Testis (tissue), 5 donors: ENCODE measurements at places on chromosomes 1 and 21. TPM values are rescaled to one million over a fixed set of nuclear protein-coding genes. Genes with fewer than 3 reads are reported as not detected.

The NUAK2 gene
- polyA plus RNA-seq, result 7.2 TPM

The NIBAN1 gene
- 12.4 TPM for polyA plus RNA-seq

The PM20D1 gene
- polyA plus RNA-seq, result 1.7 TPM

The HLX gene
- 4.0 TPM for polyA plus RNA-seq

The SLFNL1 gene
- polyA plus RNA-seq, result 85.4 TPM

The LCA5L gene
- polyA plus RNA-seq, result 88.0 TPM

The C1orf174 gene
- 22.9 TPM for polyA plus RNA-seq

The EPB41 gene
- 23.5 TPM for polyA plus RNA-seq

The SAMD11 gene
- 7.9 TPM for polyA plus RNA-seq

The HMCN1 gene
- polyA plus RNA-seq, result 6.2 TPM

- H3K27ac ChIP-seq, result no peak overlapping the region
- H3K4me3 ChIP-seq, result no peak overlapping the region
- no peak for DNase-seq
- no peaks in the 10 kb centered on the region for H3K27me3 ChIP-seq
Observed at GRCh38 chr1:161157867-161158266, 1.4 kb upstream of the USP21 start.

- DNase-seq, result no peak
- no peaks in the 10 kb centered on the region for H3K36me3 ChIP-seq
Observed at GRCh38 chr1:2893473-2894120, 92.1 kb upstream of the TTC34 start.

DNA sequence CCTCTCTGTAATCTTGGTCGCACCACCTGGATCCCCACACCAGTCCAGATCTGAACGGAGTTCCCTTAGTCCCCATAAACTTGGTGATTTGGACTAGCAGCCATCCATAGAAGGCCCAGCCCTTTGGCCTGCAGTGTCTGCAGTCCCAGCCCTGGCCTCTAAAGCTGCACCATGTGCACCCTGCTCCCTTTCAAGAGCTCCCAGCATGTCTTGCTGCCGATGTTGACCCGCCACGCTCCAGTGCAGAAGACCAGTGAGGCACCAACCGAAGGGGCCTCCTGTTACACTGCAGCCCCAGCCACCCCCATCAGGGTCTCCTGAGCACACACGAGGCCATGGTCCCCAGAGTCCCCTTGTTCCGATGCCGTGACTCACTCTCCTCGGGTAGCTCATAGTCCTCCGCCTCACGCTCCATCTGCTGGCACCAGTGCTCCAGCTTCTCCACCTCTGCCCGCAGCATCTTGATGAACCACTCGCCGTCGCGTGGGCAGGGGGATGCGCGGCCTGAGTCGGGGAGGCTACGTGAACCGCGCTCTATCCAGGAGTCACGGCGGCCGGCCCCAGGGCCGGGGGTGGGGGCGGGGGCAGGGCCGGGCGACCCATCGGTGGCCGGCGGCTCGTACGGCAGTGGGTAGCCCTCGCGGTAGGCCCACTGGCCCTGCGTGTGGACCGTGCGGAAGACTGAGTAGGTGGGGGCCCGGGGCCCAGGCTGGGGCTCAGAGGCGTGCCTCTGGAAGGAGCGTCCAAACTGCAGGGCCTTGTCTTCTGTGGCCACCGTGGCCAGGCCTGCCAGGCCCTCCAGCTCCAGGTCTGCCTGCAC, 8.9 kb upstream of the SMIM12 start:
- no peaks in the 10 kb centered on the region for H3K27me3 ChIP-seq
- H3K27ac ChIP-seq, result no peak overlapping the region
- no peaks in the 10 kb centered on the region for H3K36me3 ChIP-seq
- no peak for DNase-seq
- peaks cover 6% of the 10 kb centered on the region for H3K4me1 ChIP-seq

DNA sequence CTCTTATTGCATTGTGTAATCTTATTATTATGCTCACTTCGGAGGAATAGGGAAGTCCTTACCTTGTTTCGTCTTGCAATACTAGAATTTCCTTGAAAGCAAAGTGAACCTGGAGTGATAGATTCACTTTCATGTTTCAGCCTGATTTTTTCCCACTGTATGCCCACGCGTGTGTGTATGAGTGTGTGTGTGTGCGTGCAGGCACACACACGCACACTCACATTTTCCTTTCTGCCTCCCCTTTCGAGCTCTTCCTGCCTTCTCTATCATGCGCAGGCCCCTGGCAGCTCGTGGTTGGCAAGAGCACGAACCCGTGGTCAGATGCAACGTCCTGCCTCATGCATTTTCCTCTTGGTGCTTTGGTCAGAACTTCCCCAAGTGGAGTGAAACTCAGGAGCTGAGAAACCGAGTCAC, at the start of gene GCSAML:
TSS of gene GCSAML (plus strand) at position 366 of the 414 bp plus-strand sequence. CDS start 58 bp downstream, outside the sequence.
- H3K27ac ChIP-seq, result no peak within 1 kb of the TSS
- no peaks in the 10 kb centered on the region for H3K27me3 ChIP-seq
- H3K4me1 ChIP-seq, result no peaks in the 10 kb centered on the region
- no peaks in the 10 kb centered on the region for H3K36me3 ChIP-seq
- no peak within 1 kb of the TSS for H3K4me3 ChIP-seq

DNA sequence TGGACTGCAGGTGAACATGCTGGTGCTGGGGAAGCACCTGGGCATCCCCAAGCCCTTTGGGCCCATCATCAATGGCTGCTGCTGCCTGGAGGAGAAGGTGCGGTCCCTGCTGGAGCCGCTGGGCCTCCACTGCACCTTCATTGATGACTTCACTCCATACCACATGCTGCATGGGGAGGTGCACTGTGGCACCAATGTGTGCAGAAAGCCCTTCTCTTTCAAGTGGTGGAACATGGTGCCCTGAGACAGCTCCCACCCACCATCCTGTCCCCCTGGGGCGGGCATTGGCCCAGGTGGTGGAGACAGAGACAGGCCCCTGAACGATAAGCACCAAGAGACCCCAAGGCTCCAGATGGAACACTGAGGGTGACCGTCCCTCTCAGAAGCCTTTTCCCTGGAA, 25.2 kb upstream of the PADI4 start:
- no peak overlapping the region for H3K27ac ChIP-seq
- no peaks in the 10 kb centered on the region for H3K36me3 ChIP-seq
- DNase-seq, result no peak
- H3K27me3 ChIP-seq, result no peaks in the 10 kb centered on the region
- no peaks in the 10 kb centered on the region for H3K4me1 ChIP-seq
- no peak overlapping the region for H3K4me3 ChIP-seq

- H3K27me3 ChIP-seq, result no peaks in the 10 kb centered on the region
- no peaks in the 10 kb centered on the region for H3K36me3 ChIP-seq
- H3K4me3 ChIP-seq, result no peak overlapping the region
- H3K4me1 ChIP-seq, result no peaks in the 10 kb centered on the region
- H3K27ac ChIP-seq, result no peak overlapping the region
Observed at GRCh38 chr21:45057886-45058285, 16.5 kb upstream of the ADARB1 start.

GRCh38 chr1:45654540-45655280, 30.9 kb upstream of the CCDC17 start:
- no peak overlapping the region for H3K4me3 ChIP-seq
- H3K27me3 ChIP-seq, result no peaks in the 10 kb centered on the region
- no peaks in the 10 kb centered on the region for H3K4me1 ChIP-seq
- H3K27ac ChIP-seq, result no peak overlapping the region
- no peak for DNase-seq
- H3K36me3 ChIP-seq, result no peaks in the 10 kb centered on the region

- no peaks in the 10 kb centered on the region for H3K36me3 ChIP-seq
- no peaks in the 10 kb centered on the region for H3K4me1 ChIP-seq
- H3K27me3 ChIP-seq, result no peaks in the 10 kb centered on the region
- peak; percentile 93 for DNase-seq
Observed at GRCh38 chr1:17236779-17237560, 11.9 kb upstream of the PADI3 start.

DNA sequence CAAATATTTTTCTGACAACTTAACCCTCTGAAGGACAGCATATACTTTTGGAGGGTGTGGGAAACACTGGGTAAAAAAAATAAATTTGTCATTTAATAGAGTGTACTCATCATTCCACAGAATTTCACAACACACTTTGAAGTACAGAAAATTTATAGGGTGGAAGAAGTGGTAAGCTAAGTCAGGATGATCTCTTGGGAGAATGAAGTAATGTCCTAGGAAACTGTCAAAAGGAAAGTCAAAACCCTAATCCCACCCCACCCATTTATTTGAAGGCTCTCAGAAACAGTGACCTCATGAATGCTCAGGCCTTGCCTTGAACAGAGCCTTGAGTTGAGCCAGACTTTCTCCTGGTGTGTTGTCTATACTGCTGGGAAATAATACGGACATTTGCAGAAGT, 7.3 kb upstream of the UAP1 start:
- H3K4me1 ChIP-seq, result no peaks in the 10 kb centered on the region
- H3K27me3 ChIP-seq, result no peaks in the 10 kb centered on the region

- no peaks in the 10 kb centered on the region for H3K27me3 ChIP-seq
- peaks cover 53% of the 10 kb centered on the region for H3K4me1 ChIP-seq
- no peak overlapping the region for H3K27ac ChIP-seq
- peak; percentile 78 for DNase-seq
- H3K36me3 ChIP-seq, result no peaks in the 10 kb centered on the region
- no peak overlapping the region for H3K4me3 ChIP-seq
Observed at GRCh38 chr1:94805912-94806311, 14.2 kb upstream of the SLC44A3 start.

DNA sequence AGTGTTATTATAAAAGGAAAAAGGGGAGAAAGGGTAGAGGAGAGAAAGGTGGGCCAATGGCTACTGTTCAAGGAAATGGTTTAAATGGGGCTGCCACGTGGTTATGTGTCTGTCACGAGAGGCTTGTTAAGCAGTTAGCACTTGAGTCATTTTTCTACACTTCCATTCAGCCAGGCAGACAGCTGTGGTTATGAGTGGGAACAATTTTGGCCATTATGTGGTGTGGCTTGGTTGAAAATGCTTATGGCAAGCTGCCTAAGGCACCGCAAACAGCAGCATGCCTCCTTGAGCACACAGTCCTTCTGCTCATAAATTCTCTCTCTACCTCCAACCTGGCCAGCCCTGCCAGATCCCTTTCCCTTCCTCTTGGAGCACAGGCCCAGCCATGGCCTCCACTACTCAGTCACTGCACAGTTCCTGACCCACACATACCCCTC, 3.2 kb upstream of the SRM start:
- H3K27ac ChIP-seq, result no peak overlapping the region
- no peak for DNase-seq
- H3K27me3 ChIP-seq, result no peaks in the 10 kb centered on the region
- no peak overlapping the region for H3K4me3 ChIP-seq
- H3K4me1 ChIP-seq, result peaks cover 14% of the 10 kb centered on the region
